ENCODE measurements at places on chromosomes 5 and 9.

DNA sequence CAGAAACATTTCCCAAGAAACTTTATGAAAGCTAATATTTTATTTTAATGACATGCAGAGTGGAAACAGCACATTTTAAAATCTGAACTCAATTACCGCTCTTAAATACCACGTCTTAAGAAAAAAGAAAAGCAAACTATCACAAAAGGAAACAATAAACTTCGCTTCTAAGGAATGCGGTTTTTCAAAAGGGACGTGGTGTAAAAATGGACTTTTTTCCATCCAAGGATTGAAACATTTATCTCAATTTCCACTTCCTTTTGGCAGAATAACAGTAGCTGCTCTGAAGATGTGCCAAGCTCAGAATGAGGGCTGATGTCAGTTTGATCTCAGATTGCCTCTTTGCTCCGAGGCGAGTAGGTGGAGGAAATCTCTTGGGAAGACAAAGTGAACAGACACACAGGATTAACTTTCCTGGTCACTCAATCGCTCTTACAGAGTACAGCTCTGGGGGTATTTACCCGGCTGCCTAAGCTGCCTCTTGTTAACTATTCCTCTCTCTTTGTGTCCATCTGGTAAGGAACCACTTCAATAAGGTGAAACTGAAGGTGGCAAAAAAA is 158.5 kb downstream of the TRPM6 start:
- no peak for DNase-seq

GRCh38 chr5:36436306-36436705 is 134.6 kb upstream of the RANBP3L start:
- DNase-seq, result no peak

DNA sequence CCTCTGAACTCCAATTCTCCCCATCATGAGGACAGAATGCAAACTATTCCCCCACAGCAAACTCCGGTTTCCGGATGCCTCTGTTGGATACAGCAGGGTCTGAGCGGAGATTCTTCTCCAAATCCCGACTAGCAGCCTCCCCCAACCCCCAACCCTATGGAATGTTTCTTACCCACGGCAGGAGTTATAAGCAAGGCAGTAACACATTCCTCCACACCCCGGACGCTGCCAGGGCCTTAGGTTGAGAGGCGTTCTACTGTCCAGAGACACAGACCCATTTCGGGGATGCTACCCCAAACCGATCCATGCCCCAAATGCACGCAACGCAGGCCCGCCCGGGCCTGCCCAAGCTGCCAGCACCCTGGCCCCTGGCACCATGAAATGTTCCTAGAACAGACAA is 85.6 kb upstream of the LMX1B start:
- no peak for DNase-seq

- no peak for DNase-seq
Observed at GRCh38 chr5:120419127-120419526, 45.0 kb upstream of the PRR16 start.

Data from natural killer cell (primary cell).